ENCODE measurements at places on chromosomes 4 and X. TPM values are rescaled to one million over a fixed set of nuclear protein-coding genes. Genes with fewer than 3 reads are reported as not detected.

MAGEB17 gene
- polyA plus RNA-seq = 0.13 TPM

DNA sequence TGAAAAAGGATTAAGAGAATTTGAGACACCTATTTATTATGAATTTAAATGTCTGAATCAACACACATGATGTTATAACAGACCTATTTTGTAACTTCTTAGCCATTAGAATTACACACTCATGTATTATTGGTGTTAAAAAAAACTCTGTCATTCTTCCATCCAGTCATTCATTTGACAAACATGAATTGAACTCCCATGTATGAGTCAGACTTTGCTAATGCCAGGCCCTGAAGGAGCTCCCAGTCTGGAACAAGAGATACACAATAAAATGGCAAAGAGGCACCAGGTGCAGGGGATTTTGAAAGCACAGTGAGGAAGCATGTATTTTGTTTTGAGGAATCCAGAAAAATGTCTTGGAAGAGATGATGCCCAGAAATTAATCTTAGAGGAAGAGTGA is 87.7 kb upstream of the EFHC2 start:
- no peak for DNase-seq

MAGED4 gene
- 38.4 TPM for polyA plus RNA-seq

GRCh38 chrX:47749185-47749967 is 87.3 kb upstream of the ZNF81 start:
- DNase-seq = no peak

- DNase-seq = no peak
Observed at GRCh38 chrX:42948723-42949657, 171.0 kb upstream of the PPP1R2C start.

- no peak for DNase-seq
Observed at GRCh38 chrX:123878252-123878721, 18.4 kb downstream of the XIAP start.

- peak; percentile 44 for DNase-seq
Observed at GRCh38 chr4:30716158-30716557, 4.0 kb upstream of the PCDH7 start.

DNA sequence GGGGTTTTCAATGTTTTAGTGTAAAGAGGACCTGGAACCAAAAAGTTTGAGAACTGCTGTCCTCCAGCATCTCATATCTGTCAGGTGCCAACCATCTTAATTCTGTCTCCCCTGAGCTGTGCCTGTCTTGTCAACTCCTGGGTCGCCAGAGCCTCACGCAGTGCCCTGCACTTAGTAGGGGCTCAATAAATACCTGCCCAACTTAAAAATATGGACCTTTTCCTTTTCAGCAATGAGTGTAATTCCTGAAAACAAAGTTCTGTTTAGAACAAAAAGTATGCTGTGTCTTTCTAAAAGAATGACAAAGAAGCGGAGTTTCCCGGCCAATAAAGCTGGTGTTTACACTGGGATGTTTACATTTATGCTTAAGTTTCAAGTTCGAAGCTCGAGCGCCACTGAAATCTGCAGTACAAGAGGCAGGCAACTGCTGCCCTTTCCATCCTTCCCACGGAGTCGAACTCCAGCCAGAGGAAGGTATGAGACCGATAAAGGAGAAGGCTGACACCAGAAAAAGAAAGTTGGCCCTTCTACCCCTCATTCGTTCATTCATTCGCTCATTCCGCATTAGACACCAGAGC is 1.1 kb upstream of the HTATSF1 start:
- DNase-seq = no peak

- DNase-seq = no peak
Observed at GRCh38 chrX:85905851-85906250, 141.5 kb downstream of the CHM start.

- DNase-seq = no peak
Observed at GRCh38 chr4:19047279-19047880, 1025.8 kb upstream of the LCORL start.

TEX11 gene
- polyA plus RNA-seq = 0.13 TPM

GRCh38 chr4:148079961-148080360 is 348.1 kb downstream of the ARHGAP10 start:
- no peak for DNase-seq

GRCh38 chr4:70657326-70657725 is 9.0 kb downstream of the JCHAIN start:
- no peak for DNase-seq

ITGB1BP2 gene
- polyA plus RNA-seq = 1.6 TPM

ERVMER34-1 gene
- 3.2 TPM for polyA plus RNA-seq

DNA sequence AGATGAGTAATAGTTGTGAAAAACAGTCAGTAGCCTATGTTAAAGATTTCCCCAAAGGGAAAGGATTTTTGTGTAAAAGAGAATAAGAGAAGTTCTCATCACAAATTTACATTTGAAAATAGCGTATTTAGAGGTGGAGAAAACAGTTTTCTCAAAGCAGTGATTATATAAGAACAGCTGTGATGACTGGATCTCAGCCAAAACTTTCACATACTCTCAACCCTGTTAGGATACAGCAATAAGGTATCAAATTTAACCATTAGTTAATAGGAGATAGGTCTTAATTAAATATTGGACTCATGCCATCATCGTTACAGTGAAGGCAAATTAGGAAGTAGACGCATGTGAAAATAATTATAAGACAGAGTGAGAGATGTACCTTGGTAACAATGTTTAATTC is 622.7 kb downstream of the PCDH18 start:
- DNase-seq = no peak

GRCh38 chrX:149987613-149988012 is 49.3 kb upstream of the EOLA2 start:
- no peak for DNase-seq

PDE5A gene
- 36.6 TPM for polyA plus RNA-seq

GRCh38 chr4:84985952-84986351 is 19.5 kb upstream of the WDFY3 start:
- no peak for DNase-seq

DNA sequence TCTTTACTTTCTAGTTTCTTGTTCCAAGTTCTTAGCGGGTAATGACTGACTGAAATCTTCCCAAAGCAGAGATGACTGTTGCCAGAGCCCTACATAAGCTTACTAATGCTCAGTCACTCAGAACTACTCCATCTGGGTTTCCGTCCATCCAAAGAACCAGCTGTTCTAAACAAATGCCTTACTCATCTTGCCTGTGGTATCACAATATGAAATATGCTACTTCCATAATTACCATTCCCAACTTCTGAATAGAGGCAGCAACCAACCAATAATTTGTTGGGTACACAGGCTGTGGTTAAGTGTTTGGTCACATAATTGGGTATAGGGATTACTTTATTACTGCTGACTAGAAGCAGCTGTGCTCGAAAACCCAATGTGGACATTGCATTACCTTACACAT is 930.2 kb upstream of the DIAPH2 start:
- no peak for DNase-seq

ARHGAP6 gene
- 16.6 TPM for polyA plus RNA-seq

DNA sequence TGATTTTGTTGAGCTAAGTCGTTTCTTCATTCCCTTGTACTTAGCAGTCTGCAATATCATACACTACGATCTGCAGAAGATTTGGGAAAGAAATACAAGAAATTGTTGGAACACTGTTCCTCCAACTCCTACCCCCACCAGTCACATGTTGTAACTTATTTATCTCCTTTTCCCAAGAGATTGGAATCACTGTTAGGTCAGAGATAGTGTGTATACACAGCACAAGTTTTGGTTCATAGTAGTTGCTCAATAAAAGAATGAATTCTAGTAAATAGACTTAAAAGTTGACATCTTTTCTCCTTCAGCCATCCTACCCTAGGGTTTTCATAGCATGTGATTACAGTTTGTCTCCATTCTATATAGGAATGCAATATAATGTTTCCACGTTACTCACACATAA is 68.8 kb downstream of the ARFIP1 start:
- DNase-seq = no peak

DNA sequence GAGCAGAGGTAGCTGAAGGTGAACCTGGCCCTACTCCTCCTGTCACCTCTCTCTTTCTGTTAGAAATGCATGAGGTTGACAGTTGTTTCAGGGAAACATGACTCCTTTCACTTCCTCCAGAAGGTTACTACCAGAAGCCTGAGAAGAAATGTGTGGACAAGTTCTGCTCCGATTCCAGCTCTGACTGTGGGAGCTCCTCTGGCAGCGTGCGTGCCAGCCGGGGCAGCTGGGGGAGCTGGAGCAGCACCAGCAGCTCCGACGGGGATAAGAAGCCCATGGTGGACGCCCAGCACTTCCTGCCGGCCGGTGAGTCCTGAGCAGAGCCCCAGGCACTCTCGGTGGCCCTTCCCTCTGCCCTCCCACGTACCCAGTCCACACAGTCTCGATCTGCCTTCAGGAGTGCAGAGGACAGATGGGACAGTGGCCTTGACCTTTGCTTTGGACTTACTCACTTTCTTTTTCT is 61.3 kb upstream of the TLR2 start:
- no peak for DNase-seq

CXCR3 gene
- polyA plus RNA-seq = 0.27 TPM

GRCh38 chr4:10554694-10555093 is 97.5 kb upstream of the ZNF518B start:
- peak; percentile 48 for DNase-seq

CRMP1 gene
- polyA plus RNA-seq = 66.6 TPM

DNA sequence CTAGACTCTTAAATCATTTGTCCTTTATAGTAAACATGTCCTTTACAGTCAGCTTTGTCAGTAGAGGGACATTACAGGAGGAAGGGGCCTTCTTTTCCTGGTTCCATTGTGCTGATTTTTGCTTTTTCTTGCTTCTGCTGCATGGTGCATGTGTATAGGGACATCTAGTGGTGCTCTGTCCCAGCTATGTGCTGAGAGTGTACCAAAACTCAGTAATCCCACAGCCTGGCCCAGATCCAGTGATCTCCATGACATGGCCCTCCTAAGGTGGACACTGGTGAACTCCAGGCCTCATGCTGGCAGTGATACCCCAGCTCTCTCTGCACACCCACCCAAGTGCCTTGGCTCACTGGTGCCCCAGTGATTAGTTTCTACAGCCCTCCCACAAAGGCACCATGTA is 45.2 kb downstream of the MAGEB17 start:
- no peak for DNase-seq

- no peak for DNase-seq
Observed at GRCh38 chr4:2893772-2894171, 50.1 kb downstream of the ADD1 start.

LRP2BP gene
- 5.0 TPM for polyA plus RNA-seq

NOX1 gene
- 0.50 TPM for polyA plus RNA-seq

GRCh38 chrX:40179283-40179682 is 81.5 kb upstream of the BCOR start:
- DNase-seq = no peak

MEPE gene
- not detected for polyA plus RNA-seq

UCP1 gene
- polyA plus RNA-seq = not detected

- DNase-seq = no peak
Observed at GRCh38 chr4:187617113-187617512, 378.5 kb upstream of the ZFP42 start.

DNA sequence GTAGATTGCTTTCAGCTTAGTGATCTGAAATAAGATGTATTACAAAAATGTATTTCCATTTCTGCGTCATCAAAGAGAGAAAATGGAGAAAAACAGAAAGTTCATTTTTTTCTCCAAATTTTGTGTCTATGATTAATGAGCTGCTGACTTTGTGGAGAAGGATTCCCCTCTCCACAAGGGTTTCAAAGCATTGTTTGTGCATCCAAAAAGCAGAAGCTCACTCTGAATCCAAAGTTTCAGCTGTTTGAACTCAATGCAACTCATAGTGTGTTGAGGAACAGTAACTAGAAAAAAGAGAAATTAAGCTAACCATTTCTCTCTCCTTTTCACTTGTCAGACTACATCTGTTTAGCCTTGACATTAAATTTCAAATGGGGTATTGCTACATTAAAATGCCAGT is 62.9 kb upstream of the SLC7A11 start:
- DNase-seq = no peak

CLTRN gene
- polyA plus RNA-seq = 20.8 TPM

DNA sequence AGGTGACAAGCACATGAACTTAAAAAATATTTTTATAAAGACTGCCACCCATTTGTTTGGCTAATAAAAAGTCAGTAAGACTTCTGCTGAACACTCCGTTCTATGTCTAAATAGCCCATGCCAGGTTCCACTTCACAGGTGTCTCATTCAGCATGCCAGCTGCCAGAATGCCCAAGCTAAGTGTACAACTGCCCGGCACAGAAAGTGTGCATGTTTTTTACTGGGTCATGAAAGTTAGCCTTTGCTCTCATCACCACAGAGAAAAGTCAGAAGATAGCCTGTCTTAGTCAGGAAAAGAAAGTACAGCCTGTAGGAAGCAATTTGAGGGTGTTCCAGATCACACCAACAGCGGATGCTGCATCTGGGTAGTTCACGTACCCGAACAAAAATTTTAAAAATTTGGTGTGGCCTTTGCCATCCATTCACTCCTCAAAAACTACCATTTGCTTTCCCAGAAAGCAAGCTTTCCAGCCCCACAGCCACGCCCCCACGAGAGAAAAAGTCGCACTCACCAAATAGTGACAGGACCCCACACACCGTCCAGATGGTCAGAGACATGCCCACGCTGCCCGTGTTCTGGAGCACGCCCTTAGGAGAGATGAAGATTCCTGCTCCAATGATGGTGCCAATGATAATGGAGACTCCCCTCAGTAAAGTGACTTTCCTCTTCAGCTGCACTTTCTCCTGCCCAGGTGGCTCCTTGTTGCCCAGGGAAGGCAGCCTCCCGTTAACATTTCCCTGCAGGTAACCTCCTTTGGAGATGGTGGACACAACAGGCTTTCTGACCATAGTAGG is 671 bp downstream of the SLC7A11 start:
- no peak for DNase-seq

ADAM29 gene
- 0.09 TPM for polyA plus RNA-seq

- no peak for DNase-seq
Observed at GRCh38 chr4:157012296-157012695, 40.7 kb upstream of the PDGFC start.

GPRIN3 gene
- polyA plus RNA-seq = 6.8 TPM

DNA sequence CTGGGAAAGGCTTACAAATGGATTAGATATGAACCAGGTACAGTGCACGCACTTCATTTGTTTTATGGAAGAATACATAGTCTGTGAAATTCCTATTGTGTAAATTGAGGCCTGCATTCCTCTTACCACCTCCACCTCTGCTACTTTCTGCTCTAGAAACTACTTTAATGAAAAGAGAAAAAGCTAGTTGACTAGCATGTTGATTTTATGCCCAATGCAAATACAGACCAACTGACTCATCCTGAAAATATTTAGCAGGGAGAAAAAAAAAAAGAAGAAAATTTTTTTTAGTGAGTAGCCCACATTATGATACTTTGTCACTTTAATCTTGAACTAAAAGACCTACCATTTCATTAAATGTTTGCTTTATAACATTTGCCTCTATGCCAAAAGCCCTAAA is 41.2 kb downstream of the DCLK2 start:
- DNase-seq = no peak

POF1B gene
- polyA plus RNA-seq = 0.93 TPM

- no peak for DNase-seq
Observed at GRCh38 chrX:11768039-11768438, 10.0 kb downstream of the MSL3 start.

GRCh38 chr4:116628598-116628997 is 456.8 kb downstream of the TRAM1L1 start:
- DNase-seq = no peak

EREG gene
- polyA plus RNA-seq = 0.07 TPM

Data from renal pelvis (tissue), 12 donors.